Mammary epithelial cell (primary cell): ENCODE measurements at places on chromosomes 7 and 10.

DNA sequence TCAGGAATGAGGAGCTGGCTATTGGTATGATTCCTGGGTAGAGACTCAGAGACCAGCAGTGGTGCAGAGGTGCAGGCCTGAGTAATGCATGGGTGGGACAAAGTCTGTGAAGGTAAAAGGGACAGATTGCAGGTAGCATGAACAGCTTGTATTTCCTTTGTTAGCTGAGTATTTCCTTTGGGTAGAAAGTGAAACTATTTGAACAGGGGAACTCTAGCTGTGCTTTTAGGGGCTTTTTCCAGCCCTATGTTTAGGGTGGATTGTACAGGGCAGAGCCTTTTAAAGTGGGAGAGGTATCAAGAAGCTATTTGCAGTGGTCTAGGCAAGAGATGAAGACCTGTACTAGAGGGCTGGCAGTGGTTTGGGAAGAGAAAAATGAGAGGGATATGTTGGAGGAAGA, 739.9 kb downstream of the REEP3 start:
- DNase-seq: no peak

- no peak for DNase-seq
These were observed 121.4 kb downstream of the TCF7L2 start for GRCh38 chr10:113071446-113071845.

- peak; percentile 37 for DNase-seq
These were observed 10.5 kb upstream of the CRPPA start for GRCh38 chr7:16431646-16432424.

GRCh38 chr7:57414415-57414814, 35.6 kb upstream of the ZNF716 start:
- no peak for DNase-seq
